ENCODE measurements at places on chromosomes 7 and 10. TPM values are rescaled to one million over a fixed set of nuclear protein-coding genes. Genes with fewer than 3 reads are reported as not detected.

The SLC16A12 gene
- total RNA-seq: not detected

The GHRHR gene
- not detected for total RNA-seq

The NUTM2E gene
- 0.07 TPM for total RNA-seq

The KCTD7 gene
- total RNA-seq: 7.5 TPM

The CNNM1 gene
- total RNA-seq: 0.81 TPM

The TAS2R3 gene
- 0.69 TPM for total RNA-seq

The ATG9B gene
- total RNA-seq: 2.8 TPM

The MSMB gene
- not detected for total RNA-seq

The RPEL1 gene
- total RNA-seq: 0.17 TPM

The IGF2BP3 gene
- 0.54 TPM for total RNA-seq

The COL13A1 gene
- not detected for total RNA-seq

The CYP2E1 gene
- total RNA-seq: 0.42 TPM

The NKX2-3 gene
- not detected for total RNA-seq

The SPDYE16 gene
- 0.12 TPM for total RNA-seq

The PALD1 gene
- total RNA-seq: 0.69 TPM

DNA sequence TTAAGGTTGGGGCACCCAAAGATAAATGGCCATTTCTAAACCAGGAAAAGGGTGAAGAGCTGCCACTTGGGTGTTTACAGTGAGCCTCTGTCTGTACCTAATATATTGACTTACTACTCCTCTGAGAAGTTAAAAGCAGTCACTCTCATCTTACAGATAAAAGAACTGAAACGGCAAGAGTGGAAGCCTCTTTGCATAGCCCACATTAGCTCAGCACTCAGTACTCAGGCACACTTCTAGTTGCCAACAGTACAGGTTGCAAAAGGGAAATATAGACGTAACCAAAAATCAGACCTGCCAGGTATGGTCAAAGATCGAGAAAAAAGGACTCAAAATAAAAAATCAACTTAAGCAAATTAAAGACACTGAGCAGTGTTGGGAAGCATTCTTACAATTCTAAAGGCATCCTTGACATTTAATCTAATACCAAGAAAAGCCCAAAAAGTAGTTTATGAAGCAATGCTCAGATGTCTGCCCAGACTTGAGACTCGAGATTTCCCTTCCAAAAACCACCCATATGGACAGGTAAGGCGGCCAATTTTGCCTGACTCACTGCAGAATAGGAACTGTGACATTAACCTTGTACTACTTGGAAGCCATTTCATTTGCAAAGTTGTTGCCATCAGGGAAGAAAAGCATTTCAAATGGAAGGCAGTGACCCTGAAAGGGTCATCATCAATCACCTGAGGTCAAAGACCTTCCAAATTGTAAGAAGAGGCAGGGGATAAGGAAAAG, 139.3 kb downstream of the SLC25A13 start:
- no peak for DNase-seq

DNA sequence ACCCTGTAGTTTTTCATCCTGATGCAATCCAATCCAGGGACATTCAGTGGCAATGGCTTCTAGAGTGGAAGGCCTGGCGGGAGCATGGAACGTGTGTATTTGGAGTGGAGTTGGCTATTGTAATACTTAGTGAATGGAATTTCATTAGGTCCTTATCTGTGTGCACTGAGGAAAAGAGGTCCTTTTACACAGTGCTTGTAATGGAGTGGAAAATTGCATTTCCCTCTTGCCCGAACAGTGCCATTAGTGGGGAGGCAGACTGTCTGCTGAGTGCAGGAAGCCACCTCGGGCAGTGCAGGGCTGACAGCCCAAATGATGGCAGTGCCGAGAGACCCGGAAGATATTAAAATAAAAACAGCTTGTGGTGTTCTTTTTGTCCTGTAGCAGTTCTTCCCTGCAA, 786.6 kb downstream of the LRMDA start:
- DNase-seq: no peak

DNA sequence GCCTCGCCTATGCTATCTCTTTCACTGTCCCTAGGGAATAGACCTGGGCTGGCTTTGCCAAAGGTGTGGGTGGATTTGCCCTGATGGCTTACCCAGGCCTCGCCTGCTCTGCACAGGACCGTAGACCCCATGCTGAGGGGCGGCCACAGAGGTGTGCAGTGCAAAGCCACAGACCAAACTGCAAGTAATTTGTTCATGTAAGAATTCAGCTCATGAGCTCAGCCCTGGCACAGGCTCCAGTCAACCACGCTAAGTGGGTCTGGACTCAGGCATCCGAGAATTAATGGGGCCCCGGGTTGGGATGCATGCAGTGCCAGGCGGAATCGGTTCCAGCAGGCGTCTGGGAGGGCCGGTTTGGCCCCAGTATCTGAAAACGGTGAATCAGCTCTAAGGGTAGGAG, 445.2 kb downstream of the DNAJB6 start:
- DNase-seq: no peak

- DNase-seq: no peak
These were observed 44.0 kb downstream of the TMEM26 start for GRCh38 chr10:61409157-61409556.

DNA sequence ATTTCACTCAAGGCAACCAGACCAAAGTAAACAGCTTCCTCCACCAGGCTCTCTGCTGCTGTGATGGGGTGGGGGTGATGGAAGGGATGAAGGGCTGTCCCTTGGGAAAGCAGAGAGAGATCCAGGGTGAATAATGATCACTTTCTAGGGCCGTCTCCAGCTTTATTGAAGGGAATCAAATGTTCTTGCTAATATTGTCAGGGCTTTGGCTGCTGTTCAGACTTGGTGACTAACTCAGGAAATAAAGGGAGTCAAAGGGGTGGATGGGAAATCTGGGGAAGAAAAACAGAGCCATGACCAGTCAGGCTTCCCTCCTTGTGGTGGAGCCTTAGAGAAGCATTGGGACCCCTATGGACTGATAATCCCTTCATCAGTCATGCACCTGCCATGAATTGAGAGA, 196.2 kb upstream of the AGK start:
- DNase-seq: no peak

GRCh38 chr10:87538092-87539015, 33.7 kb downstream of the MINPP1 start:
- DNase-seq: no peak

DNA sequence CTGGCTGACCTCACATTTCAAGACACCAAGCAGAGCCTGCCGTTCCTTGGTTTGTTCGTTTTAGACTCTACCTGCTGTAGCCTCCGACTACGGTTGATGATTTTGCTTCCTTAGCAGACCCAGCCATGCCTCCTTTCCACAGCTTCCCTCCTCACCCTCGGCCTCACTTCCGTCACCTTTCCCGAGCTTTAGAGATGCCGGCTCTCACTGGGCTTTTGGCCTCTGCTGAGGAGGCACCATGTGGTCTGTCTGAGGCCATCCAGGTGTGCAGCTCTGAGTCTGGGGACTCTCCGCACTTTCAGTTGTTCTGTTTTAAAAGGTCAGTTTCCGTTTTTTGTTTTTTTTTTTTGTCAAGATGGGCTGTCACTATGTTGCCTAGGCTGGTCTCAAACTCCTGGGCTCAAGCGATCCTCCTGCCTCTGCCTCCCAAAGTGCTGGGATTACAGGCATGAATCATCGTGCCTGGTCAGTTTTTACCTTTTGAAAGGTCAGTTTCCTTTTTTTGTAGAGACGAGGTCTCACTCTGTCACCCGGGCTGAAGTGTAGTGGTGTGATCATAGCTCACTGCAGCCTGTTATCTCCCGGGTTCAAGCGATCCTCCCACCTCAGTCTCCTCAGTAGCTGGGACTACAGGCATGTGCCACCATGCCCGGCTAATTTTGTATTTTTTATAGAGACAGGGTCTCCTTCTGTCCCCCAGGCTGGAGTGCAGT, 11.7 kb downstream of the ORAI2 start:
- DNase-seq: no peak

GRCh38 chr10:72754275-72755032, 62.5 kb downstream of the MCU start:
- DNase-seq: no peak

GRCh38 chr7:111324776-111325175, 233.8 kb downstream of the LRRN3 start:
- DNase-seq: no peak

DNA sequence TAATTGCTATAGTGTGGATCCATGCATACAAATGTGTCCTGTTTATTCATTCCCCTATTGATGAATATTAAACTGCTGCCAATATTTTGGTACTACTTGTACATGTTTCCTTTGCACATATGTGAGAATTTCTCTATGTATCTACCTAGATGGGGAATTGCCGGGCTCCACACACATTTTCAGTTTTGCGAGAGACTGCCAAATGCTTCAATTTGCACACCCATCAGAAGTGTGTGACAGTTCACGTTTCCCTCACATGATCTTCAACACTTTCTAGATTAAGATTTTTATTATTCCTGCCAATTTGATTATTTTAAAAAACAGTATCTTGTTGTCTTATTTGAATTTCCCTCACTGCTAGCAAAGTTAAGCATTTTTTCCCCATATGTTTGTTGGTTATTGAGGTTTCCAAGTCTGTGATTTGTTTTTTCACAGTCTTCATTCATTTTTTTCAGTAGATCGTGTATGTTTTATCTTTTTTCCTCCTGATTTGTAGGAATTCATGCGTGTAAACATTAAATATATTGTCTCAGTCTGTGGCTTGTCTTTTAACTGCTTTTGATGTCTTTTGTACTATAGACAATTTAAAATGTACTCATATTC, 2.4 kb upstream of the KLF14 start:
- DNase-seq: no peak

GRCh38 chr10:44908936-44909630, 2.1 kb upstream of the TMEM72 start:
- no peak for DNase-seq

DNA sequence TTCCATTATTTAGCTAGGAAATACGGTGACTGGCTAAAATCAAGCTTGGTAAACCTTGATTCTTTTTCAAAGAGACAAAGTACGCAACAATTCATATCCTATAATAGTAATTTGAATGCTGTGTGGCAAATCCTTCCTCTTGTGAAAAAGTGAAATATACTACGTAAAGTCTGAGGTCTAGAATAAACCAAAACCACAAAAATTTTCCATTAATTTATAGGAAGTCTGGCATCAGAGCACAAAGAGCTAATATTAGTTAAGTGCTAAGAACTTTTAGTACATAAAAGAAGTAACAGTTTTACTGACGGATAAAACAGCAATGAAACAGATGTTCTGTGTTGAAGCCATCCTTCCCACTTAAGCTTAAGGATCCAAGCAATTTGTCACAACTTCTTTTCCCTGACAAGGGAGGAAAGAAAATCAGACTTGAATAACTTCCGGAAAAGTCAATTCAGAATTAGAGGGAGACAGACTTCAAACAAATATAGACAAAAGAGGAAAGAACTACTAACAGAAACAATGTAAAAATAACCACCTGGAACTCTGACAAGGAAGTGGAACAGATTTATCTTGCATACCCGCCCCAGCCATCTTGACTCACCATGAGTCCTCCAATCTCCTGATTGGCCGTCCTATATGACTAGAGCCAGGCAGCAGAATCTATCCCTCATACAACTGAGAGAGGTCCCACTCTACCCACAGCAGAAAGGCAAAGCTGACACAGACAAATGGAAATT, 34.6 kb downstream of the RHEB start:
- peak; percentile 14 for DNase-seq

- no peak for DNase-seq
These were observed 149.0 kb downstream of the ARHGAP21 start for GRCh38 chr10:24574578-24575155.

All from activated naive CD4-positive, alpha-beta T cell treated with anti-CD3 and anti-CD28 coated beads for 36 hours (primary cell).